ENCODE measurements at places on chromosomes 16 and 17.
A peak's percentile ranks its signal among the peaks of the same experiment; 100 is the strongest.

- DNase-seq, result no peak
Measured at GRCh38 chr17:32819035-32819434, 57.9 kb downstream of the MYO1D start.

DNA sequence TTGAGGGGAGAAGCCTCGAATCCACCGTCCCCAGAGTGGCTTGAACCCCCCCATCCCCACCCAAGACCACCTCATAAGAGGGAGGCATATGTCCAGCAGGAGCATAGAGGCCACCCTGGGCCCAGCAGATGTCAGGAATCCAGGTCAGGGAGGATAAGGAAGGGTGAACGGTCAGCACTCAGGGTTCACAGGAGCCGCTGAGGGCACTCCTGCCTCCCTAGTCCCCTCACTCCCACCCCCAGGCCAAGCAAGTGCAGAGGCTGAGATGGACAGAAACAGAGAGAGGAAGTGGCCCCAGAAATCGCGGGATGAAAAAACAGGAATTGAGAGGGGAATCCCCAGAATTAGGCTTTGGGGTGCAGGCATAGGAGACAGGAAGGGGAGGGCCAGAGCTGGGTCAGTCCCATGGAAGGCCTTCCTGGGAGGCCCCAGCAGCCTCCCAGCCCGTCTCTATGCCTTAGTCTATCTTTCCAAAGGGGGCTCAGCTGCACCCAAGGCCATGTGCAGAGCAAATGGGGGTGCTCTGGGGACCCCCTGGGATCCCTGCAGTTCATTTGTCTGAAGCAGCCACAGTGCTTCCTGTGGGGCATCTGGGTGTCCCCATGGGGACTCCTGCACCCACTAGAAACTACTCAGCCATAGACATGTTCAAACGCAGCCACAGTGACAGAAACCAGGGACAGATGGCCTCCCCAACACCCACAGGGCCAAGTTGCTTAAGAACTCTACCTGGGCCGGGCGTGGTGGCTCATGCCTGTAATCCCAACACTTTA, 1.7 kb downstream of the CMTM3 start:
- DNase-seq, result no peak

DNA sequence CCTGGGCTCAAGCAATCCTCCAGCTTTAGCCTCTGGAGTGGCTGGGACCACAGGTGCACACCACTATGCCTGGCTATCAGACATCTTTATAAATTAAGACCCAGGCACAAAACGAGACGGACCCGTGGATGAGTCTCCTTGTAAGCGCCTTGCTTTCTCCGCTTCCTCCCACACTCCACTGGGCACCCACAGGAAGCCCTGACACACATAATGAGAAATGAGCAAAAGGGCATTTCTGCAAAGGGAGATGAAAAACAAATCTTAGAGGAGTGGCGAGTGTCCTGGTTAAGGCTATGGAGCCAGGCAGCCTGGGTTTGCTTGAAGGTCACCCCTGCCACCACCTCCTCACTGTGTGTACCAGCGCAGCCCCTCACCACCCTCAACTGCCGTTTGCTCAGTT, 56.3 kb downstream of the XYLT1 start:
- DNase-seq, result no peak

DNA sequence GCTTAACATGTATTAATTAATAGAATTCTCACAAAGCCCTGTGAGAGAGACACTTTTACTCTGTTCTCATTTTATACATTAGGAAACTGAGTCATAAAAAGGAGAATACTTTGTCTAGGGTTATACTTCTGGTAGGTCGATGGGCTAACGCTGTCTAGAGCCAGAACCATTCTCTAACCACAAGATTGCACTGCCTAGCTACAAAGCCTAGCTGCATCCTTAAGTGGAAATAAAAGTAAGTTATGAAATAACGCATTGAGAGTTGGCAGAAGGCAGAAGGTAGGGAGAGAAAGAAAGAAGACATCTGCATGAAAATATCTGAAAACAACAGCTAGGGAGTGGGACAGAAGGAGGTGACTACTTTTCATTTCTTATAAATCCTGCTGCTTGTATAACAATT, 33.2 kb downstream of the IRX6 start:
- DNase-seq, result no peak

DNA sequence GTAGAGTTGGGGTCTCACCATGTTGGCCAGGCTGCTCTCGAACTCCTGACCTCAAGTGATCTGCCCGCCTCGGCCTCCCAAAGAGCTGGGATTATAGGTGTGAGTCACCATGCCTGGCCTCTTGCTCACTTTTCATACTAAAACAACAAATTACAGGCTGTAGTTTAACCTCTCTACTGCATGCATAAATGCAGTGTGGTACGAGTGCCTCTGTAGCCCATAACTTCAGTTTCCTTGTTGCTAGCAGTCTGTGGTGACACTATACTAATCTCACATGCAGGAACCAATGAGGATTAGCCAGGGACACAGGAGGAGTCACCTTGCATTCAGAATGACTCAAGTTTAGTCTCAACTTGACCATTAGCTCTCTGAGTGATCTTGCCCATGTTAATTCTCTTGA, 20.1 kb downstream of the HMOX2 start:
- no peak for DNase-seq

DNA sequence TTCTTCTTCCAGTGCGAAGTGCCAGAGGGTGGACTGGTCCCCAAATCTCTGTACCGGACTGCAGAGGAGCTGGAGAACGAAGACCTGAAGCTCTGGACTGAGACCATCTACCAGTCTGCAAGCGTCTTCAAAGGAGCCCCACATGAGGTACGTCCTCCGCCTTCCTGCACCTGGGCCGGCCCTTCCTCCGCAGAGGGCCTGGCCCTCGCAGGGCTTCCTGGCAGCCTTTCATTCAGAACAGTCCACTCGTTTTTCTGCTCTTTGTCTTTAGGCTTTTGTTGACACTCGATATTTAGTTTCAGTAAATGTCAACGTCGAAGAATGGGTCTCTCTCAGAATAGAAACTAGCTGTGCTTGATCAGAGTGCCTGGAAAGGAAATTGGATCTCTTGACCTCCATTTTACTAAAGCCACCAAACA, 68.6 kb downstream of the SEC14L1 start:
- peak; percentile 79 for DNase-seq

- no peak for DNase-seq
Measured at GRCh38 chr17:80316431-80316830, 55.8 kb downstream of the RNF213 start.

DNA sequence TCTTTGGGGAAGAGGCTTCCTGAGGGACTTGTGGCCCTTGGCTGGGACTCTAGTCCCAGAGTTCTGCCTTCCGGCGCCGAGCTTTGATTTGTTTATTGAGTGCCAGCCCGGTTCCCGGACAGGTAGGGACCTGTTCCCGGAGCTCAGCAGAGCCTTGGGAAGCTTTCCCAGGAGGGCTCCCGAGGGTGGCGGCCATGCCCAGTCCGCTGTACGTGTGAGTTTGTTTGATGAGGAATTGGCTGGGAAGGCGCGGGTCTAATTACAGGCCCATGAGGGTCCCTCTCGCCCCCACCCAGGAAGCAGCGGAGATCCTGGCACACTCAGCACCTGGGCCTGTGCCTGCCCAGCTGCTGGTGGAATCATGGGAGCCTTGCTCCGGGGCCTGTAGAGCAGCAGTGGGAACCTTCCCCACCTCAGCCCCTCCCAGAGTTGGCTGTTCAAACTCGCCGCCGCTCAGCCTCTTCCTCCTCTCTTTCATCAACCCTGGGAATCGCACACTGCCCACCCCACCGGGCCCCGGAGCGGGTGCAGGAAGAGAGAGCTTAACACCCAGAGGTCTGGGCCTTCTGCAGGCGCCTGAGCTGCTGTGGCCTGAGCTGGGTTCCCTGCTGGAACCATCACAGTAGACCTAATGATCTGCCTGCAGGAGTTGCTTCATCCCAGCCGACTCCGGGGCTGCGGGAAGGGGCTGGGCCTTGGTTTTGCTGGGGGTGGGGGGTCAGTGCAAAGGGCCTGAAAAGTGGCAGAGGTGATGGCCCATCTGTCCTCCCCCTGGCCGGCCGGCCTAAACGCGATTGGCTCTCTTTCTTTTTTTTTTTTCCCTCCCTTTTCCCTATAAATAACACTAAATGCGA, 313.7 kb downstream of the SEC14L1 start:
- no peak for DNase-seq

- DNase-seq, result no peak
Measured at GRCh38 chr17:1797323-1797722, 32.4 kb downstream of the SMYD4 start.

- DNase-seq, result no peak
Measured at GRCh38 chr16:27952811-27953210, 110.7 kb downstream of the GSG1L start.

DNA sequence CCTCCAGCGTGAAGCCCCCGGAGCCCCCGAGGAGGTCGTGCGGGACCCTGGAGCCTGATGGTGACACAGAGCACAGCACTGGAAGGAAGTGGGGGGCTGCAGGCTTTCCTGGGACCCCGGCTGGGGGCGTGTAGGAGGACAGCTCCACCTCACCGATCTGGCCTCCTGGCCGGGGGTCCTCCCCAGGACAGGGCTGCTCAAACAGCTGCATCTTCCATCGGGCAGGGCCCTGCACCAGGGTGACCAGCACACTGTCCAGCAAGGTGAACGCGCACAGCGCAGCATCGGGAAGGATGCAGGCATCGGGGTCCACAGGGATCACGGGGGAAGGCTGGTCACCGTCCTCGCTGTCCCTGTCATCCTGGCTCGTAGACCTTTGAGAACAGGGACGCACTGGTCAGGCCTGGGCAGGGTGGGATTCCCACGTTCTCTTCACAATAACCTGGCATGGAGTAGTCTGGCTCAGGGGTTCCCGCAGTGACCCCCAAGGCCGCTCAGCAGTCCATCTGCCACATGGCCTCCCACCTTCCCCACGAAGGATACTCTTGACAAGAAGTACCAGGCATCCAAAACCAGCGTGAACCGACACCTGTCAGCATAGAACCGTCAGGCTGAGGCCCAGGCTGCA, 1.2 kb downstream of the FAAP100 start:
- DNase-seq, result no peak

DNA sequence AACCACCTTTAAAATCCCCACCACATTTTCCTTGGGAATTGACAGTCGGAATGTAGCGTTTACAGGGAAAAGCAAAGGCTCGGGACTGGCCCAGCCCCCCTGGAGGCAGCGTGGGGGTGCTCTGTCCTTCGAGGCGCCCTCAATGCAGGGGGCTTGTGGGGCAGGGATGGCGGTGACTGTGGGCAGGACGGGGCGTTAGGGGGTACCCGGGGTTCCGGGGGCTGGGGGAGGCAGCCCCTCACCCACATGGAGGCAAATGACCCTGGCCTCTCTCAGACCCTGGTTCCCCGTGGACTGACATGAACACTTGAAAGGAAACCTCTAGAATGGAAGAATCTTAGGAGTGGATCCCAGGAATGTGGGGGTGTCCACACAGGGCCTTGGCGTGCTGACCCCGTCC, 78.4 kb upstream of the GNG13 start:
- DNase-seq, result no peak

- no peak for DNase-seq
Measured at GRCh38 chr17:55897301-55897700, 146.4 kb downstream of the PCTP start.

DNA sequence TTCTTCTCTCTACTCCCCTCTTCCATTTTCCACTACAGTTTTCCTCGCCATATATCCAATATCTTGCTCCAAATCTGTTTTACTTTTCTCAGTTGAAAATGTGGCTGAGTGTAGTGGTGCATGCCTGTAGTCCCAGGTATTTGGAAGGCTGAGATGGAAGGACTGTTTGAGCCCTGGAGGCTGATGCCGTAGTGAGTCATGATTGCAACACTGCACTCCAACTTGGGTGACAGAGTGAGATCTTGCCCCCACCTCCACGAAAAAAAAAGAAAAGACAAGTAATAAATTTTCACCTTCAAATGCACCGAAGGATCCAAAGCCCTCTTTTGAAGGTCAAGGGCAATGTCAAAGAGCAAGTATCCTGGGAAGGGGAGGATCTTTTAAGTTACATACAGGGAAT, 592.3 kb downstream of the TMEM114 start:
- DNase-seq, result no peak

- peak; percentile 78 for DNase-seq
Measured at GRCh38 chr17:40909351-40909750, 24.3 kb upstream of the KRT20 start.

DNA sequence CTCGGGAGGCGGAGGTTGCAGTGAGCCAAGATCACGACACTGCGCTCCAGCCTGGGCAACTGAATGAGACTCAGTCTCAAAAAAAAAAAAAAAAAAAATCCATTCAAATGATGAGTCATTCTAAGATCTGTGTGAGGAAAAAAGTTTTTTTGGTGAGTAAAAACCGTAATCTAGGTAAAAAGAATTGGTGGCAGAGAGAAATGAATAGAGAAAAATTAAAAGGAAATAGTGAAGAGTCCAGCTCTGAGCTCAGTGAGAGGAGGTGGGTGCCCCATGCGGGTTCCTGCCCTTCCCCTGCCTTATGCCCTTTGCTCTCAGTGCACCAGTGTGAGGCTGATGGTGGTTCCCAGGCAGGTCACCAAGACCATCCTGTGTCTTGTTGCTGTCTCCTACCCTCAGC, 20.9 kb downstream of the GAN start:
- no peak for DNase-seq

GRCh38 chr16:4591706-4592470, 22.8 kb downstream of the UBALD1 start:
- DNase-seq, result no peak

DNA sequence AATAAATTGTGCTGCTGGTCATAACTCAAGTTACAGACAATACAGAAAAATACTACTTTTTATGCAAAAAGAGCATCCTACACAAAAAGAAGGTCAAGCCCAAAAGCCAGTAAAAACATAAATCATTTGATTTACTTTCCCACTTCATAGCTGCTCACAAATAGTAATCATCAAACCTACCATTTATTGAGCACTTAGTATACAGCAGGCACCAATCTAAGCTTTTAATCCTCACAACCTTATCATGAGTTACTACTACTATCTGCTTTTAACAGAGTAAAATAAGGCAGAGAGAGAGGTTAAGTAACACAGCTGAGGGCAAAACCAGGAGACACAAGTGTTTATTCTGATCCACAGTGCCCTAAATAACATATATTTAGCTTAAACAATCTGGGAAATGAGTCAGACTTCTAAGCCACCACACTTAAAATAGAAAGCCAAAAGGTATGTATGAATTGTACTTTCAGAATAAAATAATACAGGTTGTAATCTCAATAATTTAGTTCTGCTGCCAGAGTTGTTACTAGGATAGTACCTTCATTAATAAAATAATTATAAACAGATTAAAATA, 1.7 kb upstream of the AARS1 start:
- DNase-seq, result no peak

DNA sequence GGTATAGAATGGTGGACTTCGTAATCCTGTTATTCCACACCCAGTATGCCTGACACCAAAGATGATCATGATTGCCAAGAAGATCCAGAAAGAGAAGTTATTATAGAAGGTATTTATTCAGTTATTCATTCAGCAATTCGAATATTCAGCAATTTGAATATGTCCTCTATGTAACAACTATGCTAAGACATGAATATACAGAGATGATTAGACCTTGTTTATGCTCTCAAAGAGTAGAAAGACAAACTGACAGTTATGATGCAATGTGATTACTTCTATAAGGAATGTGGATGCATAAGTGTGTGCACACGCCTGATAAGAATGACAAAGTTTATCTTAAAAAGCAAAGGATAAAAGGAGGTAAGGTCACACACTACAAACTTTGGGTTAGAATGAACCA, 218.1 kb downstream of the CDH11 start:
- no peak for DNase-seq

- no peak for DNase-seq
Measured at GRCh38 chr17:40086150-40087044, 14.0 kb downstream of the NR1D1 start.

GRCh38 chr16:87661561-87661960, 59.3 kb downstream of the JPH3 start:
- no peak for DNase-seq

- DNase-seq, result no peak
Measured at GRCh38 chr16:4520913-4521312, 17.7 kb downstream of the CDIP1 start.
